IMR-90 (cell line): ENCODE measurements at places on chromosomes 2 and 18. TPM values are rescaled to one million over a fixed set of nuclear protein-coding genes. Genes with fewer than 3 reads are reported as not detected.
A peak's percentile ranks its signal among the peaks of the same experiment; 100 is the strongest.

The PDE1A gene
- 0.83 and 0.90 TPM in 2 replicates for total RNA-seq

The DAW1 gene
- total RNA-seq, result 1.4 TPM in 2 replicates

The SULT1C4 gene
- 0.36 and 0.56 TPM in 2 replicates for total RNA-seq

The SERPINB11 gene
- 0.18 TPM in 1 of 2 replicates, not detected in the other for total RNA-seq

The SP5 gene
- not detected in 2 replicates for total RNA-seq

The CYP27A1 gene
- 4.2 and 5.2 TPM in 2 replicates for total RNA-seq

DNA sequence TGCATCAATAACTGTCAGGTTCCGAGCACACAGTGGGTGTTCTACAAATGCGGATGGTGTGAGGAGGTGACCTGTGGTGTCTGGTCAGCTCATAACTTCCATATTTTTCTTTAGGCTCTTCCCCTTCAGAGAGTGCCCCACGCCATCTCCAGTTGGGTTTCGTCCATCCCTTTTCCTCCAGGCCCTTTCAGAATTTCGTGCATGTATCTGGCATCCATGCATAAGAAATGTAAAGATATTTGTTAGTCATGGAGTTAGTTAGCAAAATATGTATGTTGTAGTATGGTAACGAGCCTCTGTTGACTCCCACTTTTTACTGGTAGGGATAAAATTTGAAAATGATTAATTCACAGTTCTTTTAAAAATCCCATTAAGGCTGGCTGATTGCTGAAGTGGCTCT, 67.2 kb downstream of the SNTG2 start:
- H3K27me3 ChIP-seq, result no peaks in the 10 kb centered on the region
- H3K27ac ChIP-seq, result no peak overlapping the region
- no peak for DNase-seq
- no peaks in the 10 kb centered on the region for H3K36me3 ChIP-seq

GRCh38 chr2:210389856-210390255, 74.9 kb upstream of the MYL1 start:
- H3K4me1 ChIP-seq, result no peaks in the 10 kb centered on the region
- DNase-seq, result no peak
- no peaks in the 10 kb centered on the region for H3K27me3 ChIP-seq

GRCh38 chr2:46371854-46372253, 74.6 kb downstream of the EPAS1 start:
- no peaks in the 10 kb centered on the region for H3K27me3 ChIP-seq
- DNase-seq, result no peak
- H3K27ac ChIP-seq, result no peak overlapping the region
- H3K4me1 ChIP-seq, result peaks cover 3% of the 10 kb centered on the region; the same call in 1 of the 2 replicates
- no peak overlapping the region for H3K4me3 ChIP-seq

DNA sequence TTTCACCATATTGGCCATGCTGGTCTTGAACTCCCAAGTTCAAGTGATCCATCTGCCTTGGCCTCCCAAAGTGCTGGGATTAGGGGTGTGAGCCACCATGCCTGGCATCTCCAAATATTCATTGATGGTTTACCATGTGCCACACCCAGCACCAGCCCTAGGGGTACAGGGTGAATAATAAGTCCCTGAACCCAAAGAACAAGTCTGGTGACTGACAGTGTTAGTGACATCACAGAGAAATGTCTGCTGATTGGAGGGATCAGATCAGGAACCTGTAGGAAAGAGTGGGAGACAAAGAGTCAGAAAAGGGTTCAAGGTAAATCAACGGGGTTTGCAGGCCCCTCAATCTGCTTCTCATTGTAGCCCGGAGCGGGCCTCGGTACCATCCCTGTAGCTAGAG, 118.4 kb upstream of the NABP1 start:
- DNase-seq, result no peak
- H3K4me3 ChIP-seq, result no peak overlapping the region
- H3K27me3 ChIP-seq, result peaks cover 2% of the 10 kb centered on the region
- H3K4me1 ChIP-seq, result no peaks in the 10 kb centered on the region
- no peak overlapping the region for H3K27ac ChIP-seq

- no peaks in the 10 kb centered on the region for H3K36me3 ChIP-seq
- peaks cover under 1% of the 10 kb centered on the region for H3K4me1 ChIP-seq
- no peak overlapping the region for H3K27ac ChIP-seq
Observed at GRCh38 chr2:234846599-234847363, 105.0 kb upstream of the SH3BP4 start.

DNA sequence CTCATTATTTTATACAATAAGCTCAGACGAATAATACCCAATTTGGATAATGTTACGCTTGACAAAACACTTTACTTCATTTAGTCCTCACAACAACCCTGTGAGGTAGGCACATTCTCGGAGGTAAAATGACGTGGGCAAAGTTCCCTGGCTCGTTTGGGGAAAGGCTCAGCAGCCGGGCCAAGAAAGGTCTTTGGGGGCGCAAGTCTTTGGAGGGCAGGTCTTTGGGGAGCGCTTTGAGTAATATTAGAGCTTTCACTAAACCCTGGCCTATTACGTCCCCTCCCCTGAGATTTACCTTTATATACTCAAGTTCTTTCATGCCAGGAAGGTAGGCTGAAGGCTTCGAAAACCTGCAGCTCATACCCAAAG, 427 bp downstream of the RBKS start:
- peak overlapping the region; percentile 98 for H3K27ac ChIP-seq
- peak overlapping the region; percentile 85 for H3K4me3 ChIP-seq
- DNase-seq, result no peak
- H3K4me1 ChIP-seq, result peaks cover 6% of the 10 kb centered on the region; the same call in 1 of the 2 replicates
- H3K36me3 ChIP-seq, result no peaks in the 10 kb centered on the region
- H3K27me3 ChIP-seq, result no peaks in the 10 kb centered on the region

DNA sequence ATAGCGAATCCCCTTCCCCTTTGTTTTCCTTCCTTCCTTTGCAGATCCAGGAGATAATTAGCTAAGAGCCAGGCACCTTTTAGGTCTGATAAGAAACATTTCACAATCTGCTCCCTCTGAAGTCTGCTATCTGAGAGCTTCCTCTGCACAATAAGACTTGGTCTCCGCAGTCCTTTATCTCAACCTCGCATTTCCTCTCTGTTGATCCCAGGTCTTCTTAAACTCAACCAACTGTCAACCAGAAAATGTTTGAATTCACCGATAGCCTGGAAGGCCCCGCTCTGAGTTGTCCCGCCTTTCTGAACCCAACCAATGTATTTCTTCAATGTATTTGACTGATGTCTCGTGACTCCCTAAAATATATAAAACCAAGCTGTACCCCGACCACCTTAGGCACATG, 78.4 kb upstream of the CTDP1 start:
- no peak overlapping the region for H3K4me3 ChIP-seq
- 0 out of 2 replicates have a peak, but pooled peaks cover 2% of the 10 kb centered on the region for H3K4me1 ChIP-seq
- peaks cover 27% of the 10 kb centered on the region for H3K27me3 ChIP-seq
- H3K36me3 ChIP-seq, result no peaks in the 10 kb centered on the region
- H3K27ac ChIP-seq, result no peak overlapping the region

DNA sequence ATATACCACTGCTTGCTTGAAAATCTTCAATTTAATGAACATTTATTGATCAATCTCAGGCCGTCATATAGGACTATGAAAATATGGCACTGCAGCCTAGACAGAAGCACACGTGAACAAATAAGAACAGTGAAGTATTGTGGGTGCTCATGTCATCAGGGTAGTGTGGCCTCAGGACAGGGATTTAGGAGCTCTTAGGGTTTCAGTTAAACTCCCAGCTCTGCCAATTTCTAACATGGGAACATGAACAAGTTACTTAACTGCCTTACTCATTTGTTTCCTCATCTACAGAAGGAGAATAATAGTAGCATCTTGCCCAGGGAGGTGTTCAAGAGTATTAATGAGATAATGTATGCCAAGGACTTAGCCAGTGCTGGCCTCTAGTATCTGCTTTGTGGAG, 146.0 kb upstream of the MAP3K20 start:
- H3K27ac ChIP-seq, result no peak overlapping the region
- H3K4me3 ChIP-seq, result no peak overlapping the region
- no peaks in the 10 kb centered on the region for H3K27me3 ChIP-seq
- DNase-seq, result no peak
- H3K4me1 ChIP-seq, result peaks cover 7% of the 10 kb centered on the region

DNA sequence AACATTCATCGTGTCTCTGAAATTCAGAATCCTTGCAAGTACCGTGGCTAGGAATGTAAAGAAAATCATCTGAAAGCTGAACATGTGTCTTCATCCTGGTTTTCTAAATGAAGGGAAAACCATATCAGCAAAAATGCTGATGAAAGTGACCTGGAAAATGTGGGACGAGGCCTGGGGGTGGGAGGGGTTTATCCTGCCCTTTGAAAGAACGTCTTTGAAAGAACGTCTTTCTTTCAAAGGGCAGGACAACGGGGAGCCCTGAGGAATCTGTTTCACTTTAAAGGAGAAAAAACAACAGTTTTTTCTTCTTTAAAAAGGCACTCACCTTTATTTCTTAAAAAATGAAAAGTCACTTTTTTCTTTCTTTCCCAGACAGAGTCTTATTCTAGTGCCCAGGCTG, 185.2 kb downstream of the ALPK2 start:
- DNase-seq, result no peak
- H3K27ac ChIP-seq, result no peak overlapping the region
- no peaks in the 10 kb centered on the region for H3K36me3 ChIP-seq
- H3K27me3 ChIP-seq, result 0 out of 2 replicates have a peak, but pooled peaks cover 5% of the 10 kb centered on the region
- peaks cover 3% of the 10 kb centered on the region for H3K4me1 ChIP-seq
- H3K4me3 ChIP-seq, result no peak overlapping the region

GRCh38 chr2:217714287-217714751, 288.5 kb downstream of the TNS1 start:
- DNase-seq, result peak; percentile 56
- H3K36me3 ChIP-seq, result no peaks in the 10 kb centered on the region

DNA sequence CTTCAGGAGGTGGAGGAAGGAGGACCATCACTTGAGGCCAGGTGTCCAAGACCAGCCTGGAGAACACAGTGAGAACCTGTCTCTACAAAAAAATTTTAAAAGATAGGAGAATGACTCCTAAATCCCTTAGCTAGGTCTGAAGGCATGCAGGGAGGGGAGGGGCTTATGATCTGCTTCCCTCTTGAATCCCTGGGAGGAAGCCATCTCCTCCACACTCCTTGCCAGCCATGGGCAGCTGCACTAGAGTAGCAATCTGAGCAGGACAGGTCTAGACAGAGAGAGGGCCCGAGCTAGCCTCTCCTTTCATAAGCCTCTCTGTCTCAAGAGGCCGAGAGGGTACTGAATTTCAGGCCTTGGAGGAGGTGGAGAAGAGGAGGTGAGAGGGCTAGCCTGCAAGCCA, 42.5 kb downstream of the DAPL1 start:
- peaks cover 6% of the 10 kb centered on the region for H3K27me3 ChIP-seq
- no peak overlapping the region for H3K4me3 ChIP-seq
- H3K36me3 ChIP-seq, result no peaks in the 10 kb centered on the region
- H3K4me1 ChIP-seq, result peaks cover 3% of the 10 kb centered on the region; the same call in 1 of the 2 replicates

DNA sequence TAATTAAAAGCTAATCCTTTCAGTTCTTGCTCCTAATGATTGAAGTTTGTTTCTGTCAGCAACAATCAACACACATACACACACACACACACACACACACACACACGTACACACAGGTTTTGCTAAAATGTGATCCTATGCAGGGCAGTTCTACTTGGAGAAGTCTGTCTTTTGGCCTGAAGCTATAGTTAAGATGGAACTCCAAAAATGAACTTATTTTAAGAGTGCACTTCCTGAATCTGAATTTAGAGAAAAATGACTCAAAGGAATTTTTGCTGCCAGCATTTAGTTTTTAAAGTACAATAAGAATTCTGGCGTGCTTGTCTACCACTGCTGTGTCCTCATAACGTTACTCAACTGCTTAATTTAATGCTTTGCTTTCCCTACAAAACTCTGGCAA, 6.6 kb downstream of the GALNT5 start:
- H3K27me3 ChIP-seq, result no peaks in the 10 kb centered on the region
- peak overlapping the region; percentile 34; the same call in 1 of the 2 replicates for H3K4me3 ChIP-seq
- H3K27ac ChIP-seq, result no peak overlapping the region
- peaks cover 3% of the 10 kb centered on the region for H3K36me3 ChIP-seq
- peaks cover 18% of the 10 kb centered on the region for H3K4me1 ChIP-seq

- H3K36me3 ChIP-seq, result no peaks in the 10 kb centered on the region
- no peak overlapping the region for H3K4me3 ChIP-seq
- H3K4me1 ChIP-seq, result no peaks in the 10 kb centered on the region
- no peaks in the 10 kb centered on the region for H3K27me3 ChIP-seq
- H3K27ac ChIP-seq, result no peak overlapping the region
Observed at GRCh38 chr2:76180676-76181075, 470.0 kb upstream of the GCFC2 start.

DNA sequence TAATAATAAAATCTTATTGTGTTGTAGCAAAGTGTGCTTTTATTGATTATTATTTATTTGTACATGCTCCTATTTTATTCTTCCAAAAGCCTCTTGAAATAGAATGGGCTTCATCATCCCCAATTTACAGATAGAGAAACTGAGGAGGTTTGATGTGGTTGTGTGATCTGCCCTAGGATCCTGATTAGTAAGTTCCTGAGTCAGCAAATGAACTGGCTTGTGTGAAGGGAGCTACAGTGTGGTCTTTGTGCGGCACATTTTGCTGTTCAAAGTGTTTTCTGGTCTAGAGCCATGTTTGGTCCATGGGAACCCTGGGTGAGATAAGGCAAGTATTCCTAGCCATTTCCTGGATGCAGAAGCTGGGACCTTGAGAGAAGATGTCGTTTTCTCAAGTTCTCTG, 326.9 kb downstream of the MEIS1 start:
- no peaks in the 10 kb centered on the region for H3K4me1 ChIP-seq
- no peak overlapping the region for H3K27ac ChIP-seq
- no peaks in the 10 kb centered on the region for H3K27me3 ChIP-seq
- no peaks in the 10 kb centered on the region for H3K36me3 ChIP-seq
